Stimulated activated CD4-positive, alpha-beta T cell treated with anti-CD3 and anti-CD28 coated beads, Interleukin-1b, Interleukin-23, amount 100 ng/mL, for 1 hour (primary cell): ENCODE measurements at places on chromosomes 5 and 9.

- no peak for DNase-seq
Observed at GRCh38 chr9:14298601-14299022, 15.3 kb downstream of the NFIB start.

DNA sequence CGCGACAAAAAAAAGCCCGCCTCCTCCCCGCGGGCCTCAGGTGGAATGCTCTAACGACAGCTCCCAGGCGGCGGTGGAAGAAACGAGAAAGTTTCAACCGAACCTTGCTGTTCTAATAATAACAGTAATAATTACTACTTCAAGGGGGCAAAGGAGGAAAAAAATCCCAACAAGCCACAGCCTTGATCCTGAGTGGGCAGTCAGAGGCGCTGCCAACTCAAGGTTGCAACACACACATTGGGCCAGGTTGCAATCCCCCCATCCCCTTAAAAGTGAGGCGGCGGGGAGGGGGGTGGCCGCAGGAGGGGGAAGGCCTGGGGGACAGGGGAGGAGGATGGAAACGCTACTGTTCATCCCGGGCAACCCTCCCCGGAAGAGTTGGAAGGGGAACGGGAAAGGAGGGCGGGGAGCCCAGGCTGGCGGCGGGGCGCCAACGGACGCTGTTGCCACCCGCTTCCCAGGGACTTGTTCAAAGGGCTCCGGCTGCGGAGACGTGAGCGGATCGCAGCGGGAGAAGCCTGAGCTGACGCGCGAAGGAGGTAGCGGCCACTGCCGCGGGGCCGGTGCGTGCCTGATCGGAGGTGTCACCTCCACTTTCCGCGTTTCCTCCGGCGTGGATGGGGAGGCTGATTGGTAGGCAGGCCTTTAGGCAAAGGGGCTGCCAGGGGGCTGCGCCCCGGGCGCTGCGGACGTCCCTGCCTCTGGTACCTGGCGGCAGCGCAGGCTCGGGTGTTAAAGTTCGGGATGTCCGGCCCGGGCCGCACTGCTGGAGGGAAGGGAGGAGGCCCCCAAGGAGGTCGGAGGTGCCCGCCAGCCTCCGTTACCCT is 647 bp downstream of the SMARCA2 start:
- peak; percentile 18 for DNase-seq

DNA sequence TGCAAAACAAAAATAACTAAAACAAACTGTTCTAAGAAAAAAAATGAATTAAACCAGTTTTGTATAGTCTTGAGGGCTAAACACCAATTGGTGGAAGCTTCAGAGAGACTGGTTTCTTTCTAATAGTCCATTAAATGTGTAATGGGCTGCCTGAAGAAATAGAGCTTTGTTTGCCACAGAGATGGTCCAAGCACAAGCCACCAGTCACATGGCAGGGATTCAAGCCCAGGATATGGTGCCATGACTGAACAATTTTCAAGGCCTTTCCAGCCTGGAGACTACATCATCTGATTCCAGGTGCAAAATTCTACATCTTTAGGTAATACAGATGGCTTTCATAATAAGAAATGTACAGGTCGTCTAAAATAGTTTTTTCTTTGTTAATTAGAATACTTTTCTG is 355.3 kb downstream of the NR2F1-AS1 start:
- DNase-seq = no peak

- no peak for DNase-seq
Observed at GRCh38 chr5:123425431-123425830, 2.2 kb upstream of the CEP120 start.

- DNase-seq = no peak
Observed at GRCh38 chr9:136110082-136111061, 8.3 kb downstream of the TMEM250 start.

DNA sequence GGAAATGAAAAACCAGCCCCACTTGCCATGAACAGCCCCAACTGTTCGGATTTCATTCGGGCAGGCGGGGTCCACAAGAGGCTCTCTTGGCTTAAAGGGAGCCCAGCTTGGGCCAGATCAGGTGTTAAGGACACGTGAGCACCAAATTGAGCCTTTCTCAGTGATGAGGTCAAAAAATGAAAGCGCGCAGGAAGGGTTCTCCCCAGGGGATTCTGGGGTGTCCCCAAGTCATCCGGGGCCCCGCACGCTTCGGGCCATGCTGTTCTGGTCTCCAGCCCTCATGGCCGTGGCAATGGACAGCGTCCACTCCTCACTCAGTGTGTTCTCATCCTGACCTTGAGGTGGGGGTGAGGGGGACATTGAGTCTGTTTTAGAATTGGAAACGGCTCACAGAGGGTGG is 10.9 kb downstream of the AK1 start:
- no peak for DNase-seq

- DNase-seq = no peak
Observed at GRCh38 chr5:133928587-133929393, 39.6 kb downstream of the C5orf15 start.
